ENCODE measurements at places on chromosomes 7 and 10.

GRCh38 chr10:117666166-117666565 lies 123.6 kb downstream of the EMX2 start:
- H3K4me3 ChIP-seq = no peak overlapping the region
- no peaks in the 10 kb centered on the region for H3K36me3 ChIP-seq
- no peaks in the 10 kb centered on the region for H3K27me3 ChIP-seq
- DNase-seq = no peak

DNA sequence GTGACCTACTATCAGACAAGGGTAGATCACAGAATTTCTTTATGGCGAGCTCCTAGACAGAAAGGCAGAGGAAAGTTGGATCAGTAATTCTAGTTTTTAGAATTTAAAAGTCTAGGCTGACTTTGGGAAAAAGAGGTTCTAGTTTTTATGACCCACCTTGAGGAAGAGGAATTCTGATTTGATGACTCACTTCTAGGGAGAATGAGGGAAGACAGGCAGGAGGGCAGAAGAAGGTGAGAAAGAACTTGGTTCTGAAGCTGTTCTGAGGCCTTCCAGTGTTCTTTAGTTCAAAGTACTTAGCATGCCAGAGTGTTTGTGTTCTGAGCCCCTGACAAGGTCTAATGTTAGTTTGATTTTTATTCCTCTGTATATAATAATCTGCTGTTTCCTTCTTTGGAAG lies 97.2 kb downstream of the PODXL start:
- no peaks in the 10 kb centered on the region for H3K36me3 ChIP-seq
- H3K4me3 ChIP-seq = no peak overlapping the region
- no peak overlapping the region for H3K27ac ChIP-seq
- no peaks in the 10 kb centered on the region for H3K27me3 ChIP-seq
- no peak for DNase-seq

- H3K4me1 ChIP-seq = no peaks in the 10 kb centered on the region
- DNase-seq = no peak
- H3K4me3 ChIP-seq = no peak overlapping the region
- H3K27ac ChIP-seq = no peak overlapping the region
- H3K27me3 ChIP-seq = no peaks in the 10 kb centered on the region
- H3K36me3 ChIP-seq = no peaks in the 10 kb centered on the region
Measured at GRCh38 chr7:112420236-112420861, 29.9 kb upstream of the IFRD1 start.

GRCh38 chr7:3482147-3482921 lies 181.3 kb downstream of the SDK1 start:
- H3K4me1 ChIP-seq = no peaks in the 10 kb centered on the region
- no peak for DNase-seq

DNA sequence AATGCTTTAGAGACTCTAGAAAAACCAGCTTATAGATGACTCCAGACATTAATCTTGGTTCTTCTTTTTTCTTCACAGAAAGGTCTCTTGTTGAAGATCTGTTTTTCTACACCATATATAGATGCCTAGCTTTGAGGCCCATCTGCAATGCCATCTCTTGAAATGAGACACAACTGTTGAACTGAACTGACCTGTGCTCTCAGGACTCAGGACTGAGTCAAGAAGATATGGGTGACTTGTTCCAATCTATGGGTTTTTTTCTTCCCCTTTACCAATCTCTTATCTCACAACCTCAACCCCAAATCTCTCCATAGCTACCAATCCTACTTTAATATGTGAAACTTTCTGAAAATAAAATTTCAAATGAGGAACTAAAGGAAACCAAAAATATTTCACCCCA lies 194.7 kb downstream of the SNX13 start:
- H3K27ac ChIP-seq = no peak overlapping the region
- DNase-seq = no peak
- no peaks in the 10 kb centered on the region for H3K36me3 ChIP-seq
- no peaks in the 10 kb centered on the region for H3K4me1 ChIP-seq

- H3K4me1 ChIP-seq = no peaks in the 10 kb centered on the region
- H3K36me3 ChIP-seq = no peaks in the 10 kb centered on the region
- H3K27me3 ChIP-seq = no peaks in the 10 kb centered on the region
- no peak for DNase-seq
- H3K27ac ChIP-seq = no peak overlapping the region
Measured at GRCh38 chr10:33214174-33214573, 120.3 kb downstream of the NRP1 start.
